ENCODE measurements at places on chromosomes 5 and 9.

DNA sequence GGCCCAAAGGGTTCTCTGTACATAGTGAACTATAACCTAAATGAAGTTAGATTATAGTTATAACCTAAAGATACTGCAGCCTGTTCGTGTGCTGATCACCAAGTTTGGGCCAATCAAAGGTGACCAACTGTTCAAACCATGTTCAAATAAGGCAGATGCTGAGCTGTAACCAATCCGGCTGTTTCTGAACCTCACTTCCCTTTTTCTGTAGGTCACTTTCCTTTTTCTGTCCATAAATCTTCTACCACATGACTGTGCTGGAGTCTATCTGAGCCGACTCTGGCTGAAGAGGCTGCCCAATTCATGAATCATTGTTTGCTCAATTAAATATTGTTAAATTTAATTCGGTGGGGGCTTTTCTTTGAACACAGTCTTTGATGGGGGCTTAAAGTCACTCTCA lies 1920.2 kb downstream of the MAT2B start:
- no peak for DNase-seq

GRCh38 chr5:128765448-128766061 lies 199.7 kb upstream of the SLC27A6 start:
- DNase-seq: no peak

DNA sequence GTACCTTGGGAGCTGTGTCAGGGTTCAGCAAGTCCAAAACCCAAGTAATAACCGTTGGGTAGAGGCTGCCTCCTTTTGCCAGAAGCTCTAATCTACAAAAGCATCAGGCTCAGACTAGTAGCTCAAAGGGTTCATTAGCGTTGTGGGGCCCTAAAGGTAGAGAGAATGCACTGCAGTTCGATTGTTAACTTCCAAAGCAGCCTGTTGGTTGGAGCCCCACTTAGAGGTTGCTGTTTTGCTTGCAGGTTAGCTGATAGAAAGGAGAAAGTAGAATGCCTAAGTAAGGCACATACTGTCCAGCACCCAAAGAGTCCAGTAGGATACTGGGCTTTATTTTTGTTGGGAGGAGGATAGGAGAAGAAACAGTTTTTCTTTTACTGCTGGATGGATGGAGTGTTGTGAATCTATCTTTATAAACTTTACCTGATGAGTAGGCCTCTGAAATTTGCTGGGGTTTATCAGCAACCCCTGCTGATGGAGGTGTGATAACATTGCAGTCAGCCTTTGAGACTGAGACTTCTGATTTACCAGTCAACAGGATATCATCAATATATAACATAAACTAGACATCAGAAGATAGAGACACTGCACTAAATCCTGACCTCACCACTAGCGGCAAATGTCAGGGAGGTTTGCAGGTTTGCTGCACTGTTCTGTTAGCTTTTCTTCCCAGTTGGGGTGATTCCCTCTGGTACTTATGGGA lies 34.8 kb downstream of the ZNF131 start:
- no peak for DNase-seq

- no peak for DNase-seq
These were observed 166.6 kb downstream of the SMARCA2 start for GRCh38 chr9:2181792-2182191.

DNA sequence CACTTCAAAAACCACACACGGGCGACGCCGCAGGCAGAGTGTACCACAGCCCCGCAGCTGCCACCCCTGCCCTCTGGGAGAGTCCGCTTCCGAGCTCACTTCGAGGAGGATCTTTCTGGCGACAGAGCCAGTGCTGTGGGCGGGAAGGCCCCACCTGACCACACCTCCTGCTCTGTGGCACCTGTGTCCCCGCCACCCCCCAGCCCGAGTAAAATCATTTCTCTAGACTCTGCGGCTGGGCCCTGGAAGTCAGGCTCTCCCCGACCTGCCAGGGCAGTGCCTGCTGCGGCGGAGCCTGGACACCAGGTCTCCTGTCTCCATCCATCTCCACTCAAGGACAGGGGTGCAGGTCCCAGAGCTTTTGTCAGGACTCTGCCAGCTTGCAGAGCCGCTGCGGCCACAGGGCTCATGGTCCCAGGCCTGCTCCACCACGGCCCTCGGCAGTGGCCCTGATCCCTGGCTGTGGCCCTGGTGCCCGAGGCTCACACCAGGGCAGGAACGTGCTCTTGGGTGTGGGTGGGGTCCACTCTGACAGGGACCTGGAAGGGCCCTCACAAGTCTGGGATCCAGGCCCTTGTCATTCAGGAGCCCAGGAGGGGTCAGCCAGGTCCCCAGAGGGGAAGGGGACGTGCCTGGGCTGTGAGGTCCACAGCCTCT lies 20.9 kb upstream of the CAMSAP1 start:
- DNase-seq: no peak

DNA sequence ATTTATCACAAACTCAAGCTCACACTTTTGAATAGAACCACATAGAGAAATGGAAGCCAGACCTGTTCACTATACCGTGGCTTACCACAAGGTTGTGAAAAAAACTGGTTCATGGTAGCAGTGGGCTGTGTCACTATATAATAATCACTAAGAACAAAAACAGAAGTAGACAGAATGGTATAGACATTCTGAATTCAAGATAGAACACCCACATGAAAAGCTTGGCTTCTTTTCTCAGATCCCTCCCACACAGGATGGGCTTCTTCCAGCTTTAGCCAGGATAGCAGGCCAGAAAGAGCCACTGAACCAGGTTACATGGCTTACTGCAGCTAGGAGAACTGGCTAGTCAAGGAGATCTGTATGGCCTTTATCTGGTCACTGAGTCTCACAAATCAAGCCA lies 6.1 kb upstream of the NRG2 start:
- peak; percentile 37 for DNase-seq

- no peak for DNase-seq
These were observed 59.3 kb downstream of the SLC46A2 start for GRCh38 chr9:112831281-112831851.

DNA sequence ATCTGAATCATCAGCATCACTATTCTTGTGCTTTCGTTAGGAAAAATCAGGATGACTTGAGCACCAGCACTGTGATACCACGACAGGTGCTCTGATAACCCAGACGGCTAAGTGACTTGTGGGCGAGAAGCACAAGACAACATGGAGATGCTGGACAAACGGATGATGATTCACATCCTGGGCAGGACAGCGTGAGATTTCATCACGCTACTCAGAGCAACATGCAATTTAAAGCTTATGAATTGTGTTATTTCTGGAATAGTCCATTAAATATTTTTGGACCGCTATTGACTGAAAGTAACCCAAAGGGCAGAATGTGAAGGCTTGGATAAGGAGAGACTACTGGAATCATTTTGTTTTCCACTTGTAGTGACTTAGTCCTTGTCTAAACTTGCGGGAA lies 114.8 kb upstream of the DAPK1 start:
- no peak for DNase-seq

DNA sequence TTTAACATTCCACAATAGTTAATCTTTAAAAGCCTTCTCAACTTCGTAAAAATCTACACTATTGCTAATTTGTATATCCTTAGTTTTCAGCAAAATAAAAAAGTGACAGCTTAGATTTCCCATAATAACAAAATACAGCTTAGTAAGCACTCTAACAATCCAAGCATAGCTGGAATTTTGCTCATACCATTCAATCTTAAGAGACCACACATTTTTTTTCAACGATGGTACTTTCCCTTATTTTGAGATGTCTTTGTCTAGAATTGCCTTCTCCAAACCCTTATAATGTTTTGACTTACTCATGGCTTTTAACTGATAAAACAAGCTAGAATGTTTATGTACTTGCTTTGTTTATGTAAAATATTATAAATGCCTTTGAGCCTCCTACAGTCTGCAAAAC lies 65.6 kb downstream of the HOMER1 start:
- DNase-seq: no peak

DNA sequence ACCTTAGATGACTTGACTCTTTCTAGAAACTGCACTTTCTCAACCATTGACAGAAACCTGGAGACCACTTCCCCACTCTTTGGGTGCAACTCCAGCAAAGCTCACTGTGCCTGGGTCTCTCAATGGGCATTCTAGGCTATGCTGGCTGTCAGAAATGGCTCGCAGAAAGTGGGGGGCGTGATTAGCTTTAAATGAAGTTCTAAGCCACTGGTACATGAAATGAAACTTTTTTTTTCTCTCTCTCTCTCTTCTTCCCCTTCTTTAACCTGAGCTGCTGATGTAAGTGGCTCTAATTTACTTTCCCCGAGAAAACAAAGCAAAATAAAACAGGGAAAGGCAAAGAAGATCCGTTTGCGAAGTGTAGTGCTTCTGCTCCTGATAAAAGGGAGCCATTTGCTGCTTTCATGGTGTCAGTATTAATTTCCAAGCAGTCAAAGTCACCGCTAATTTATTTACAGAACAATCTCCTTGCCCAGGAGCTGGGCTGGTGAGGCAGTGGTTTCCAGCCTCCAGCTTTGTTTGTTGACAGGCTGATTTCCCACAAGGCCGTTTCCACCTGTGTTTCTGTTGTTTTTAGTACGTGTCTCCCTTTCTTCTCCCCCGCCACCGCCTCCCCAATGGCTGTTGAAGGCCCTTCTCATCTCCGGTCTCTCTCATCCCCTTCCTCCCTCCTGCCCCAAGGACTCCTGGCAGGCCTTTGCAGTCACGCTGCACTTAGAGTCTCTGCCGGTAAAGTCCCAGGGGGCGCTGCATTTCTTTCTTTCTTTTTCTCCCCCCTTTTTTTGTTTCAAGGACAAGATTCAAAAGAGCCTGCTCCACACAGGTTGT lies 422.9 kb downstream of the EBF1 start:
- DNase-seq: no peak

DNA sequence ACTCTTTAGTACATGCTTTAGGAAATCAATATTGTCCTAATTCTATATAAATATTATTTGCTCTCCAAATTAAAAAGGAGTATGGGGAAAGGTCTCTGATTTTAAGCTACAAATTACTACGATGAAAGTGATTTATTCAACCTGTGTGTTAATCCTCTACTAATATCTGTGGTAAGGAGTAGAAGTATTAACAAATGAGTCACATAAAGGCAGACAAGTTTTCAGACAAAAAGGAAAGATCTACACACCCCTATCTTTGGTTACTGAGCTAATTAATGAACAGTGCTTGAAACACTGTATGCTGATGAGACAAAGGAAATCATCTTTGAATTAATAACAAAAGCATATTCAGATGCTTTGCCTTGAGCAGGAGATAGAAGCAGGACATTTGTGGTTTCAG lies 15.9 kb downstream of the LOX start:
- no peak for DNase-seq

- DNase-seq: peak; percentile 73
These were observed 274.0 kb upstream of the DAPK1 start for GRCh38 chr9:87223392-87224246.

- no peak for DNase-seq
These were observed 9.3 kb upstream of the GBGT1 start for GRCh38 chr9:133173056-133173455.

DNA sequence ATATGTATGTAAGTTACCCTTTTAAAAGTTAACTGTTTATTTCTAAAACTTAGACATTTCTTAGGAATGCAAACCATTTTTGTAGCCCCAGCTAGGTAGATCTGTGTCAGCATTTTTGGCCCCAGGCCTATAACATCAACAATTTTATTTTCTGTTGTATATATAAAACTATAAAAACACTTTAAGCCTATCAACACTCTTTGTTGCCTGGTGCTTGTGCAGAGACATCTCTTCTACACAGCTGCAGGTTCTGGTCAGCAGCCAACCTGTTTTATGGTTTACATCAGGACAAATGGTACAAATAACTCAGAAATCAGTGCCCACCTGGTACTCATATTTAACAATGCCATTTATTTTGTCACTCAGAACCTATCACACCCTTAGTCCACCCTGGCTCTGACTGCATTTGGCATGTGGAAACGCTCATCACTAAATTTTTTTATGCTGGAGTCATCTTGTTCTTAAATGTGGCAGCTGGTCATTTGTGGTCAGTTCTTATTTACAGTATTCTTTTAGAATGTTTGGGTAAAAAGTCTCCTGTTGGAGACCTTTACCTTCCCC lies 173.4 kb downstream of the DNAH5 start:
- no peak for DNase-seq

- DNase-seq: no peak
These were observed 17.5 kb downstream of the WHRN start for GRCh38 chr9:114487607-114488300.

- DNase-seq: no peak
These were observed 315.6 kb downstream of the PRR16 start for GRCh38 chr5:120779674-120780073.

- DNase-seq: no peak
These were observed 140.5 kb downstream of the ENTREP1 start for GRCh38 chr9:69465473-69465872.

DNA sequence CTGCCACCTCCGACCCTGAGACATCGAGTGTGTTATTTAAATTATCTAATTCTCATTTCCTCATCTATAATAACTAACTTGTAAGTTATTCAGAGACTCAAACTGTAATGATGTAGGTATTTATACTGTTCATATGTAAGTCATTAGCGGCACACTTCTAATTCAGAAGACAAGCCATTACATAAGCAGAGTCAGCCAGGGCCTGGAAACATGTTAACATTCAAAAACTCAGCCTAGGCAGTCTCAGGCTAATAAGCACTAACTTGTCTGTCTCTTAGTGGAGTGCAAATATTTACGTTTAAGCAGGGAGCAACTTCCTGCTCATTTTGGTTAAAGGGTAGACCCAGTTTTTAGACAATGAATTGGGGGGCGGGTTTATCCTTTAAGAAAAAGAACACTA lies 598.4 kb downstream of the ACTL7B start:
- DNase-seq: no peak

DNA sequence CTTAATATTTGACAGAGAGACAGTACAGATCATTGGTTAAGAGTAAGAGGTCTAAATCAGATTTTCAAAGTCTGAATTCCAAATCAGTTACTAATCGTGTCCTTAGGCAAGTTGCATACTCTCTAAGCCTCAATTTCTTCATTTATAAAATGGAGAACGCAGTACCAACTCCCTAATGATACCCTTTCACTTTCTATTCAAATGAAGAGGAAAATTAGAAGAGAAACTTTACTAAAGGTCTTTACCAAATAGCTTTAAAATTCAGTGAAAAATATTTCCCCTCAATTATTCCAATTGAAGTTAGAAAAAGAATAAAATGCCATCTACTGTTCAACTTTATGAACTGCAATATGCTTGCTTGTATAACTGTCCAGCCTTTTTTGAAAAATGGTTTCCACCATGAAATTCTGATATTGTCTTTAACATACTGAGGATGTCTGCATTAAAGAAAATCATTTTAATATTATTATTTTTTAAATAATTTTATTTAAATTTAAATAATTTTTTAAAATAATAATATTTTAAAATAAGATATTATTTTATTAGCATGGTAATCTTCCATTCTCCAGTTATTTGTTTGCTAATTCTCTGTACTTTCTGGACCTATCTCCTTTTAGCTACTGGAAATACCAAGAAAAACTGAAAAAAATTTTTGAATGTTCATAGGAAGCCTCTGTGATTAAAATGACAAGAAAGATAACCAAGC lies 36.0 kb downstream of the POC5 start:
- no peak for DNase-seq

GRCh38 chr5:111364992-111365391 lies 140.8 kb downstream of the CAMK4 start:
- DNase-seq: no peak

GRCh38 chr9:37174247-37174646 lies 53.9 kb downstream of the ZCCHC7 start:
- no peak for DNase-seq

All from left hindlimb (tissue), 1 donor.